H1 (cell line): ENCODE measurements at places on chromosomes 4 and X. TPM values are rescaled to one million over a fixed set of nuclear protein-coding genes. Genes with fewer than 3 reads are reported as not detected.

DNA sequence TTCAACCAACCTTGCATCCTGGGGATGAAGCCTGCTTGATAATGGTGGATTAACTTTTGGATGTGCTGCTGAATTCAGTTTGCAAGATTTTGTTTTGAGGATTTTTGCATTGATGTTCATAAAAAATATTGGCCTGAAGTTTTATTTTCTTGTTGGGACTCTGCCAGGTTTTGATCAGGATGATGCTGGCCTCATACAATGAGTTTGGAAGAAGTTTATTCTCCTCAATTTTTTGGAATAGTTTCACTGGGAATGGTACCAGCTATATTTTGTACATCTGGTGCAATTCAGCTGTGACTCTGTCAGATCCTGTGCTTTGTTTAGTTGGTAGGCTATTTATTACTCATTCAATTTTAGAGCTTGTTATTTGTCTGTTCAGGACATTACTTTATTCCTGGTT is 340.3 kb upstream of the TRAM1L1 start:
- no peaks in the 10 kb centered on the region for H3K4me1 ChIP-seq
- no peaks in the 10 kb centered on the region for H3K36me3 ChIP-seq
- no peak overlapping the region for H3K27ac ChIP-seq
- H3K27me3 ChIP-seq: no peaks in the 10 kb centered on the region

DNA sequence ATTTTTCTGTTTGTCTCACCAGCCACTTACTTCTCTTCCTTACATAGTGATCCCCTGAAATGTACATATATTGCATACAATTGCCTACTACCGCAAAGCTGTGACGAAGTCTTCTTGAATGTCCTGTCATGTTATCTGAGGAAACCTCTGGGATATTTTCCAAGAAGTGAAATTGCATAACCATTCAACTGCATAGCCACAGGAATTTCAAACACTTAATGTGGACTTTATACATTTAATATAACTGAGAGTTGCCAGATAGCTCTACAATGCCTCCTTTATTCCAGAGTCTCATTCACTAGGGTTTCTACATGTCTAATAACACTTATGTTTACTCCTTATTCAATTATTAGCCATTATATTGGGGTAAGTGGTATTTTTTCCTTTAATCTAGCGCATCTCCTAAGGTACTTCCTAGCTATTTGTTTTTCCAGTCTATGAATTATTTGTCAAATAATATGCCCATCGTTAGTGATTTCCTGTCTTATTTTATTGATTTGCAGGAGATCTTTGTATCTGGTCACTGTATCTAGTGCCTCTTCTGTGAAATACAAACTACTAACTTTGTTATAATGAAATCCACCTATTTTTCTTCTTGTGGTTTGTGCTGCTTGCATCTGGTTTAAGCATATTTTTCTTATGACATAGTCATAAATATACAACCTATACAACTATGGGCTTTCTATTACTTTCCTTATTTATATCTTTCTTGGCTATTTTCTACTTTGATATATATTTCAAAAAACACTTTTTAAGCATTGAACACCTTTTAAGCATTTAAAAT is 69.2 kb upstream of the GRID2 start:
- no peaks in the 10 kb centered on the region for H3K36me3 ChIP-seq
- H3K4me3 ChIP-seq: no peak overlapping the region
- DNase-seq: no peak
- H3K27me3 ChIP-seq: no peaks in the 10 kb centered on the region
- H3K4me1 ChIP-seq: no peaks in the 10 kb centered on the region

DNA sequence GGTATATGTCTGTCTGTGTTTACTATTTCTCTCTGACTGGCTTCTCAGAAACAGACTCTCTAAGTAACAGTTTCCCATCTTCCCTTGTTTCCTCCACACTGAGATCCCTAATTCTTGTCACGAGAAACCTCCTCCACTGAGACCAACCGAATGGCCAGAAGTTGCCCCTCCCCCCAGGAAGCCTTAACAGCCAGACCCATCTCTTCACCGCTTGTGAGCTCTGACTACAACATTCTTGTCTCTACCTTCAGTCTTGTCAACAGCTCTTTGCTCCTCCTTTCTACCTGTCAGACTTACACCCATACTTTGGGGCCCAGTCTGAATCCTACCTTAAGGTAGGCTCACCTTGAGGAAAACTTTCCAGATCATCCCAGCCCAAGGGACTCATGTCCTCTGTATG is 90.8 kb downstream of the NHSL2 start:
- no peaks in the 10 kb centered on the region for H3K27me3 ChIP-seq
- peaks cover 13% of the 10 kb centered on the region; the same call in 1 of the 2 replicates for H3K4me1 ChIP-seq
- H3K27ac ChIP-seq: no peak overlapping the region
- H3K4me3 ChIP-seq: no peak overlapping the region
- no peaks in the 10 kb centered on the region for H3K36me3 ChIP-seq

DNA sequence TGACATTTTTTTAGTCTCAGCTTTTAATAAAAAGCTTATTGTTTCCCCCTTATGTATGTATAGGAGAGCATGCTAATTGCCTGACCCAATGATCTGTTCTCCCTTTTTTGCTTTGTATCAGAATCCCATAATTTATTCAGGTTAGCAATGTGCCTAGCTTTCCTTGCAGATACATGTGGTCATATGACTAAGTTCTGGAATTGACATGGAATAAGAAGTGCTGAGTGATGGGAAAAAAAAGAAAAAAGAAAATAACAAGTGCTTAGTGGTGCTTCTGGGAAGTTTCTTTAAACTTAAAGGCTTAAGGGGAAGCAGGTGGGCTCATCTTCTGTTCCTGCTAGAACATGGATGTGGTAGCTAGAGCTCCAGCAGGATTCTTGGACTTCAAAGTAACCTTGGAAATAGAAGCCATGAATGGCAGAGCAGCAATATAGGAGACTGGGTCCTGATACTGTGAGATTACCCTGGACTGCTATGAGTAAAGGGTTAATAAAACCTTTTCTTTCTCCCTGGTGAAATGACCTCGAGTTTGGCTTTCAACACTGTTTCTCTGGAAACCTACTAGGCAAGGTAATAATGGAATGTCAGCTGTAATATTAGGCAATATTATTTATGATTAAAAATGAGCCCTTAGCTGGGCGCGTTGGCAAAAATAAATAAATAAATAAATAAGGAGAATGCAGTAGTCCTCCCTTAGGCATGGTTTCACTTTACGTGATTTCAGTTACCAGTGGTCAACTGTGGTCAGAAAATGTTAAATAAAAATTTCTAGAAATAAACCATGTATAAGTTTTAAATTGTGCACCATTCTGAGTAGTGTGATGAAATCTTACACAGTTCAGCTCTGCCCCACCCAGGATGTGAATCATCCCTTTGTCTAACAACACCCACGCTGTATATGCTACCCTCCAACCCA is 16.7 kb upstream of the RBM41 start:
- no peak for DNase-seq
- H3K4me1 ChIP-seq: no peaks in the 10 kb centered on the region
- H3K27me3 ChIP-seq: no peaks in the 10 kb centered on the region
- no peak overlapping the region for H3K27ac ChIP-seq
- H3K36me3 ChIP-seq: no peaks in the 10 kb centered on the region
- H3K4me3 ChIP-seq: no peak overlapping the region

DNA sequence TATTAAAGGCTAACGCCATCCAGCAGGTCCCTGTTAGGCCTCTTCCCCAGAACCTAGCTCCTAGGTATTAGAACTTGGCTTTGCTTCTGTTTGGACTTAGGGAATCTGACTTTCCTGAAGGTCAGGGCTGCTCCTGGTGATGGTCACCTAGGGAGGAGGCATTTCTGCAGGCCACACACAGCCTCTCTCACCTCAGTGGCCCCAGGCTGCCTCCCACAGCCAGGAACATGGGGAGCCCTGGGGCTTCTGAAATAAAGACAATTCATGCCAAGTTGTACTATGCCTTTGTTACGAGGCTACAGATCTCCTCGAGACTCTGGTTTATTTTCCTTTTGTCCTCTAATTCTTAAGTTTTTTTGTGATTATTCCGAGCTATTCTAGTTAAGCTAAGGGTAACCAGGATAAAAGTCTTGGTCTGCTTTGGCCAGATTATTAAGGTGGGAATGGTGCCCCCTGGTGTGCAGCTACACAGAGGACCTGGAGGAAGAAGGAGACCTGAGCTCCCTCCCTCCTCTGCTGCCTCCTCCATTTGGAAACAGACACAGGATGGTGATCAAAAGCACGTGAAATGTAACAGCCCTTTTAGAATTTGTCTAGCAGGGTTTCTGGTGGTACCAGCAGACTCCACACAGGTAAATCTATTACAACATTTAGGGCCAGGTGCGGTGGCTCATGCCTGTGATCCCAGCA is 131.0 kb downstream of the DCLK2 start:
- H3K4me3 ChIP-seq: no peak overlapping the region
- no peak for DNase-seq
- no peak overlapping the region for H3K27ac ChIP-seq
- no peaks in the 10 kb centered on the region for H3K27me3 ChIP-seq
- H3K36me3 ChIP-seq: no peaks in the 10 kb centered on the region

The HMX1 gene
- 0.26 and 0.34 TPM in 2 replicates for total RNA-seq

The TMEM175 gene
- 3.0 and 4.9 TPM in 2 replicates for total RNA-seq

The RASGEF1B gene
- total RNA-seq: 4.6 and 4.7 TPM in 2 replicates

The EDA gene
- 10.1 and 10.5 TPM in 2 replicates for total RNA-seq

The NUDT11 gene
- 37.6 and 39.3 TPM in 2 replicates for total RNA-seq
